ENCODE measurements at places on chromosomes 1 and 21.

DNA sequence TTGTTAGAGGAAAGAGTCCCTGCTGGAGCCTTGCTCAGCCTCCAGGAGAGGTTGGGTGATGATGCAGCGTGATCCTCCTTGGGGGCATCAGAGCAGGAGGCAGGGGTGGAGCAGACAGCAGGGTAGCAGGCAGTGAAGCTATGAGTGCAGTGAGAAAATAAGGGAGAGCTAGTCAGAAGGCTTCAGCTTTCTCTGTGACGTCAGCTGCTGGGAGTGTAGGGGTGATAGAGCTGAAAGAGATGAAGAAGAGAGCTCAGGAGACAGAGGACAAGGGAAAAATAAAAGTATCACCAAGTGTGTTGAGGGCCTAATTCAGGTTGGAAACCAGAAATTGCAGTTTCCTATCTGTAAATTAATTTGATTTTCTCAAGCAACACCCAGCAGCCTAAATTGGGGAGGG, 2.2 kb upstream of the ADAM30 start:
- no peak for DNase-seq

DNA sequence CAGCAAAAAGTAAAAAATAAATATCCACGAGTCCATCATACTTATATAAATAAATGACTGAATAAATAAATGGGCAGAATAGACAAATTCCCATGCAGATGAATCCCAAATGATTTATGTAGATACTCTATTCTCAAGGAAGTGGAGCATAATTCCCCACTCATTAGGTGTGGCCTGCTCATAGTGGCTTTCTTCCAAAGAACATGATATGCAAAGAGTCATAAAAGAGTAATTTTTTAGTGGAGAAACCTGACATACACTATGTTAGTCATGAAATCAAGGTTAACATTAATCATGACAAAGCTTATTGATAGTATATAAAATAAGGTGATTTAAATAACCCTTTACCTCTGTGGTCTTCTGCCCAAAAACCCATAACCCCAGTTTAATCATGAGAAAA, 298.9 kb downstream of the DPYD start:
- DNase-seq, result no peak

DNA sequence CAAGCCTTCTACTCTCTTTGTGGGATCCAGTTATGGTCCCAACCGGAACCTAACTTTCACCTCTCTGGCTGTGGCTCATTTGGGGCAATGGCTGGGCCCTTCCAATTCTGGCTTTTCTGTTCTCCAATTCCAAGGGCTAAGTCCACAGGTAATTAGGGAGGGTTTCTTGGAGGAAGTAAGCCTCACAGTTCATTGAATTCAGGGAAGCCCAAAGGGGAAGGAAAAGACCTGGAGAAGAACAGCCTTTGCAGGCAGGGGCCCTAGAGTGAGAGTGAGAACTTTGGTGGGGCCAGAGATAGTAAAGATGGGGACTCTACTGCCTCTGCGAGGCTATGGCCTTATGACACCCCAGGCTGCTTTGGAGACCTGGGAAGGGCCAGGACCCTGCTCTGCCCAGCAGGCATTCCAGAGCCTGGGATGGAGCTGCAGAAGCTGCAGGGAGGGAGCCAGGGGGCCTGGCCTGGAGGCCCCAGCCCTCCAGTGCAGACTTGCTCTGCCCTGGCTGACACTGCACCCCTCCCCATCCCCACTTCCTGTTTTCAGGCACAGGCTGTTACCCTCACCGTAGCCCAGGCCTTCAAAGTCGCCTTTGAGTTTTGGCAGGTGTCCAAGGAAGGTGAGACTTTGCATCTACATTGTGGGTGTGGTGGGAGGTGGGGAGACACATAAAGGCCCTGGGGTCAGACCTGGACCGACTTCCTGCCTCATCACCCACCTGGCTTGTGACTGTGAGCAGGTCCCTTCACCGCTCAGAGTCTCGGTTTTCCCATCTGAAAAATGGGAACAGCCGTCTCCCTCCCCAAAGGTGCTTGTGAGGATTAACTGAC, 18.9 kb downstream of the LDLRAP1 start:
- DNase-seq, result peak; percentile 28

DNA sequence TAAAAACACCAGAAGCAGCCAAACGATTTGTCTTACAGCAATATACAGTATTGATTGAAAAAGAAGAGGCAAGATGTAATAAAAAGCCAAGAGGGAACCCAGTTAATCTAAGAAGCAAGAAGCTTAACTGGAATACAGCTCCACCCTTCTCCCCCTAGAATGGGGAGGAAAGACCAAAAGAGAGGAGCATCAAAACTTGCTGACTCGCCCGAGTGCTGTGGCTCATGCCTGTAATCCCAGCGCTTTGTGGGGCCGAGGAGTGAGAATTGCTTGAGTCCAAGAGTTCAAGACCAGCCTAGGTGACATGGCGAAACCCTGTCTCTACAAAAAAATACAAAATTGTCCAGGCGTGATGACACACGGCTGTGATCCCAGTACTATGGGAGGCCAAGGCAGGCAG, 32.2 kb downstream of the BRWD1 start:
- no peak for DNase-seq

DNA sequence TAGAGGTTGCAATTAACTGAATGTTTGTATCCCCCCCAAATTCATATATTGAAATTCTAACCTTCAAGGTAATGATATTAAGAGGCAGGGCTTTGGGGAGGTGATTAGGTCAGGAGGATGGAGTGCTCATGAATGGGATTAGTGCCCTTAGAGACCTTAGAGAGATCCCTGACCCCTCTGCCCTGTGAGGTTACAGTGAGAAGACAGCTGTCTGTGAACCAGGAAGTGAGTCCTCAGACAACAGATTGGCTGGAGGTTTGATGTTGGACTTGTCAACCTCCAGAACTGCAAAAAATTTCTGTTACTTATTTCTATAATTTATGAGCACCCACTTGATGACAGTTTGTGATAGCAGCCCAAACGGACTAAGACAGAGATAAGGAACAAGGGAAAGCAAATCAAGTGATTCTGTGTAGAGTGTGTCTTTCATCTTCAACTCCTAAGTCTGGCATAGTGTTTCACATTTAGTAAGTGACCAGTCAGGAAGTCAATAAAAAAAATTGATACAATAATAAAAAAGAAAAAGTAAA, 30.0 kb upstream of the RWDD3 start:
- DNase-seq, result no peak
